Activated naive CD8-positive, alpha-beta T cell treated with anti-CD3 and anti-CD28 coated beads, Interleukin-2, amount 50 U/mL, for 24 hours (primary cell): ENCODE measurements at places on chromosomes 11 and 22.

DNA sequence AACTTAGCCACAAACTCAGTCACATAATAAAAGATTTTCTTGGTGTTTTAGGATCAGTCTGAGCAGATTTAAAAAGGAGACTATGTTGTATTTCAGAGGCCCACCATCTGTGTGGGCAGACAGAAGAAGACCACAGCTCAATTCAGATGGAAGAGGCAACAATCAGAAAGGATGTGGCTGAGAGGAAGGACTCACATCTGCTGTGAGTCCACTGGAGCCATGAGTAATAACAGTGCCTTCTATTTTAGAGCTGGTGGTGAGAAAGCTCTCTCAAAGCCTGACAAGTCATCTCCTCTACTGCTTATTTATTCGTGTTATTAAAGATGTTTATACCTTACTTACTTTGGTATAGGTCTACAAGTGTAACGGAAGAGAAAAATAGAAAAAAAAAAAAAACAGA is 357.2 kb downstream of the OPCML start:
- no peak for DNase-seq

DNA sequence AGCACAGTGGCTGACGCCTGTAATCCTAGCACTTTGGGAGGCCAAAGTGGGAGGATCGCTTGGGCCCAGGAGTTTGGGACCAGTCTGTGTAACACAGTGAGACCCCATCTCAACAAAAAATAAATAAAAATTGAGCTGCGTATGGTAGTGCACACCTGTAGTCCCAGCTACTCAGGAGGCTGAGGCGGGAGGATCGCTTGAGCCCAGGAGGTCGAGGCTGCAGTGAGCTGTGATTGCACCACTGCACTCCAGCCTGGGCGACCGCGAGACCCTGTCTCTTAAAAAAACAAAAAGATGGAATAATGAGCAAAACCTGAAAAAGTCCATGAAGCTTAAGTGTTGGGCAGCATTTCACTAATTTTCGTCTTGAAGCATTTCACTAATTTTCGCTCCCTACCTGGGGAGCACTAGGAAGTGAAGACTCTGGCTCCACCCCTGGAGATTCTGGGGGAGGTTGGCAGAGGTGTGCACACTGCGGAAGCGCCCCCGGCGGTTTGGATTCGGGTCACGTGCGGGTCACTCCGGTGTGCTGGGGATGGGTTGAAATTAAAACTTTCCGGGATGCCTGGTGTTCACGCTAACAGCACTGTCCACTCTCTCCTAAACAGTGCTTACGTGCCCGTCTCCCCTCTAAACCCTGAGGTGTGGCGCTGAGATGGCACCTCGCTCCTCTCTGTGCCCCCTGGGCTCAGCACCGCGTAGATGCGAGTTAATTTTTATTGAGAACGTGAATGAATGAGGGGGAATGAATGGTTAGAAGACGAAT is 906 bp upstream of the NAA40 start:
- DNase-seq = peak; percentile 44

GRCh38 chr22:46557736-46558480 is 20.5 kb upstream of the CELSR1 start:
- no peak for DNase-seq

DNA sequence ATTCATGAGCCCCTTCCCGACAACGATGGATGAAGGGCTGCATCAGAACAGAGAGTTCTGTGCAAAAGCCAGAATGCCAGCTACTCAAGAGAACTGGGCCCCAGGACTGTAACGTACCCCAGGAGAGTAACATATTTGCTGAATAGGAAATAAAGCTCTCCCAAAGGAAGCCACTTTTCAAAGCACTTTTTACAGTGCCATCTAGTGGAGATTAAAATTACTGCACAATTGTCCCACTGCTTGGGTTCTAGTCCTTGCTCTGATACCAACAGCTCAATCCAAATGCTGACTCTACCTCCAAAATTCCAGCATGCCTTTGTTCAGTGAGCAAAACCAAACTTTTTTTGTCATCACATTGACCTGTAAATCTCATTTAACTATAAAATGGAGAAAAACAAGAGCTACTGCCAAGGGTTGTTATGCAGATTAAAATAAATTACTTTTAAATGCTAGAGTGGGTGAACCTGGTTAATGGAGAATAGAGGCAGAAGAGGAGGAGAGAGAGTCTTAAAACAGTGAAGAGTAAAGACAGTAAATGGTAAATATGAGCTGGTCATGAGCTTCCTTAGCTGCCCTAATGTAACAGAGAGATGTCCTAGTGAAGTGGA is 87.6 kb upstream of the FSHB start:
- DNase-seq = no peak

DNA sequence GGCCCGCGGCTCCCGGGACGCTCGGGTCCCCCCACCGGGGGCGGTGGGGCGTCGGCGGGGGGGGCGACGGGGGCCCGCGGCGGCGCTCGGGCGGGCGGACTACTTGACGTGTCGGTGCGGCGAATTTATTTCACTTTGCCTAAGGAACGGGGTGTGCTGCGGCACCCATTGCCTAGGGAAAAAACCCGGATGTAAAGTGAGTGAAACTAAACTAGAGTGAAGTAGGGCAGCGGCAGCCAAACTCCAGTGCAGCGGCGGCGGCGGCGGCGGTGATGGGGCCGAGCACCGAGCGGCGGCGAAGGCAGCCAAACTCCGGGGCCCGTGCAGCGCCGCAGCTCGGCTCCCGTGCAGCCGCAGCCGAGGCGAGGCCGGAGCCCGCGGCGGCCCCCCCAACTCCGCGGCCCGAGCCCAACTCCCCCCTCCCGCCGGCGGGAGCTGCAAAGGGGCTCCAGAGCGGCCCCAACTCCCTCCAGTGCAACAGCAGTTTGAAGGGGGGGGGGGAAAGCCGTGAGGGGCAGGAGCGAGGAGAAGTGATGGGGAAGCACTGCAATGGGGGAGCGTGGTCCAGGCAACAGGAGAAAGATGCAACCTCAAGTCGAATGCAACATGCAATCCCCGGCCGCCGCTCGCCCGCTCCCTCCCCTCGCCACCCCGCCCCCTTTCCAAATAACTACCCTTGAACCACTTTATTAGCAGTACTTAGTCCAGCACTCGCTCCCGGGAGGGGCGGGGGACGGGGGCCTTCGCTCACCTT is 647 bp upstream of the PHF21A start:
- DNase-seq = peak; percentile 70

DNA sequence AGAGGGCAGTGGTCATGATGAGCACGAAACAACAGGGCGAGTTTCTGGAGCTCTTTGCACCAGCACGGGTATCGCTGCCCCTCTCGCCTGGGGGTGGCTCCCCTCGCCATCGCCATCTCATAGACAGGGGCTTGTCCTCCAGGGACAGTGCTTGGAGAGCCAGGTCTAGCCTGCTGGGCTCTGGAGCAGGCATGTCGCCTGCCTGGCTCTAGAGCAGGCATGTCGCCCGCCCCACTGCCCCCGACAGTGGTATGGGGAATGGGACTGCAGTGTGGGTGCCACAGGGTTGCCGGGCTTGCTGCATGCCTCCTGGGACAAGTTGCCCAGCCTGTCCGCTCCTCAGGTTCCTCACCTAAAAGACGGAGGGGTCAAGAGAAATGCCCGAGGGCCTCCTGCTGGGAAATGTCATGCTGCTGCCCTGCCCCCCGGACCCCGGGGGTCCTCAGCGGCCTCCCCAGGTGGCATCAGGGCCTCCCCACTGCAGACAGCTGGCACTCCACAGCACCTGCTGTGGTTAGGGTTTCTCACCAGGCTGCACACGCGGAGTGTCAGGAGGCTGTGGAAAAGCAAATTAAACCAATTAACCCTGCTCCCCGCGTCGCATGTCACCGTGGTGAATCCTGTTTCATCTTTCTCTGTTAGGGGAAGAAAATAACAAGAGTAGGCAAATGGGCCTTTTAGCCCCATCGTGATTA is 403.0 kb downstream of the TBC1D22A start:
- DNase-seq = no peak

DNA sequence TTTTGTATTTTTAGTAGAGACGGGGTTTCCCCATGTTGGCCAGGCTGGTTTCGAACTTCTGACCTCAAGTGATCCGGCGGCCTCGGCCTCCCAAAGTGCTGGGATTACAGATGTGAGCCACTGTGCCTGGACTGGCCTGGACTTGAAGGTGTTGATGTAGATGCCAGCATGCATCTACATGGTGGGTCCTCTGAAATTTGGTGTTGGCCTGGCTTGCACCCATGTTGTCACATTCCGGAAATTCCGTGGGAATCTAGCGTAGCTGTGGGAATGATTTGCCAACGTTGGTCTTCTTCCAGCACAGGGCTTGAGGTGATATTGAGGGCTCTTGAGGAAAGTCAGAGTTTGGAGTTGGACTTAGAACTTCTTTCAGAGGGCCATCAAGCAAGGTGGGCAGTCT is 6.5 kb downstream of the PACS1 start:
- DNase-seq = no peak

- no peak for DNase-seq
These were observed 2.6 kb upstream of the GANAB start for GRCh38 chr11:62648967-62649364.

- DNase-seq = no peak
These were observed 45.3 kb downstream of the SGSM3 start for GRCh38 chr22:40415531-40416266.

GRCh38 chr11:2567026-2567671 is 122.3 kb downstream of the KCNQ1 start:
- DNase-seq = no peak

- DNase-seq = no peak
These were observed 24.7 kb downstream of the BTBD10 start for GRCh38 chr11:13438291-13438690.

DNA sequence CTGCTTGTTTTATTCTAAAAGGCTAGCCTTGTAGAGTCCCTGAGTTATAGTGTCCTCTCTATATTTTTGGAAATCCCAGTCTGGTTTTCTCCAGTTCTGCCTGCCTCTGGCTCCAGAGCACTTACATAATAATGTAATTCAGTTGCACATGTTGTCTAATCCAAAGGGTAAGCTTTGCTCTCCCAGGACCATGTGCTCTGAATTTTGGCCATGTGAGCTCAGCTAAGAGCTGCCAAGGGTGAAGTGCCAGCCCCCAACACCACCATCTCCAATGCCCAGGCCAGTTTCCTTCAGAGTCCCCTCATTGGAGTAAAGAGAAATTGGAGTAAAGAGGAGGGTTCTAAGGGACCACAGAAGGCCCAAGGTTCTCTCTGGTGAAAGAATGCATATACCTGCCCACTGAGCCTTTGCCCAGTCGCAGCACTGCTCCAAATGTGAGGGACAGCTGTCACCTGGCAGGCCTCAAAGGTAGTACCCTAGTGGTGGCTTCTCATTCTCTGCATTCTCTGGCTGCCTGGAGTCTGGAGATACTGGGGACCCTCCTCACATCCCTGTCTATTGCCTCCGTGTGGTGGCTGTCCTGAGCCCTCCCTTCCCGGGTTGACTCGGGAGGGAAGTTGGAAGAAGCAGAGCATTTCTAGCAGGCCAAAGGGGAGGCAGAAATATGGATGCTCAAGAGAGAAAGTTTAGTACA is 4.9 kb downstream of the CRY2 start:
- DNase-seq = no peak

GRCh38 chr11:117909611-117910382 is 19.4 kb downstream of the TMPRSS13 start:
- no peak for DNase-seq

GRCh38 chr11:36774603-36775002 is 176.6 kb upstream of the RAG2 start:
- DNase-seq = no peak

GRCh38 chr22:31173386-31174145 is 13.6 kb downstream of the RNF185 start:
- DNase-seq = no peak

- DNase-seq = no peak
These were observed 1.9 kb downstream of the PATL1 start for GRCh38 chr11:59666969-59667368.

DNA sequence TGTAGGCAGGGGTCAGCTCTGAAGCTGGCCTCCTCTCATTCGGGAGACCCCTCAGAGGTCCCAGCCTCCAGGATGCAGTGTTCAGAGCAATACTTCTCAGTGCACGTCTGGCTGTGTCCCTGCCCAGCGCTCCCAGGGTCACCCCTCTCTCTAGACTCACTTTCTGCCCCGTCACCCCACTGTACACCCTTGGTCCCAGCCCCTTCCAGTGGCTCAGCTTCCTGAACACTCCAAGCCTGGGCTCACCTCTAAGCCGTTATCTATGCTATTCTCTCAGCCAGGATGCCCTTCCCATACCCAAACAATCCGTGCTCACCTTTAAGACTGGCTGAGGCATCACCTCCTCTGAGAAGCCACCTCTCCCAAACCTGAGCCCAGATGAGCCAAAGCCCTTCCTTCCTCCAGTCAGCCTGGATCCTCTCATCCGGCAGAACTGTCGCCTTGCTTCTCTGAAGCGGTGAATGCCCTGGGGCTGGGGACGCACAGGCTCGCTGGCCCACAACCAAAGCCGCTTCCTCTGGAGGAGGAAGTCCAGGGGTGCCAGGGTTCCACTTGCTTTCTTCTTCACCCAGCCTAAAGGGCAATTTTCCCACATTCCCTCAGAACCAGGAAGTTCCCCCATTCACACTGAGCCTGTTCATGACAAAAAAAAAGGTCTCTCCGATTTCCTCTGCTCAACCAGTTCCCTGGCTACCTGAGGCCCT is 13.7 kb upstream of the CDKN1C start:
- DNase-seq = no peak

DNA sequence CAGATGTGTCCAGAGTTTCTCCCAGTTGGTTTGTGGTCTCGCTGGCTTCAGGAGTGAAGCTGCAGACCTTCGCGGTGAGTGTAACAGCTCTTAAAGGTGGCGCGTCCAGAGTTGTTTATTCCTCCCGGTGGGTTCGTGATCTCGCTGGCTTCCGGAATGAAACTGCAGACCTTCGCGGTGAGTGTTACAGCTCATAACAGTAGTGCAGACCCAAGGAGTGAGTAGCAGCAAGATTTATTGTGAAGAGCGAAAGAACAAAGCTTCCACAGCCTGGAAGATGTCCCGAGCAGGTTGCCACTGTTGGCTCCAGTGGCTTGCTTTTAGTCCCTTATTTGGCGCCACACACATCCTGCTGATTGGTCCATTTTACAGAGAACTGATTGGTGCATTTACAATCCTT is 1.8 kb upstream of the PGA3 start:
- no peak for DNase-seq

GRCh38 chr11:18567081-18567480 is 21.5 kb downstream of the UEVLD start:
- DNase-seq = no peak

DNA sequence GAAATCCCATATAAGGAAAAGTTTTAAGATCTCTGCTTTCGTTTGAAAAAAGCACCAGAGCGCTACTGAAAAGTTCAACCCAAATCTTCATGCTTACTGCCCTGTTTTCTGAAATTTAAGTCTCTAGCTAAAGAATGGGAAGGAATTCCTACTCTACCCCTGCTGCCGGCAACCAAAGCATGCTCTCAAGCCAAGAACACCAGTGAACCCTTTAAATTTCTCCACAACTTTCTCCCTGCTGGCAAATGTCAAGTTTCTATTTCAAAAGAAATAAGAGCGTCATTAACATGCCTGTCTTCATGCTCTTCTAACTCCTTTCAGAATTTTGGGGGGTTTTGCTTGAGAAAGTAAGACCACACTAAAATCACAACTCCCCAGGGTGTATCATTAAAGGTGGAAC is 6.8 kb upstream of the SMCO4 start:
- no peak for DNase-seq

- DNase-seq = no peak
These were observed 40.1 kb downstream of the CTSC start for GRCh38 chr11:88297421-88297820.
